Anterior cingulate cortex (tissue), 58 donors: ENCODE measurements at places on chromosomes 3 and 15.
A peak's percentile ranks its signal among the peaks of the same experiment; 100 is the strongest.

DNA sequence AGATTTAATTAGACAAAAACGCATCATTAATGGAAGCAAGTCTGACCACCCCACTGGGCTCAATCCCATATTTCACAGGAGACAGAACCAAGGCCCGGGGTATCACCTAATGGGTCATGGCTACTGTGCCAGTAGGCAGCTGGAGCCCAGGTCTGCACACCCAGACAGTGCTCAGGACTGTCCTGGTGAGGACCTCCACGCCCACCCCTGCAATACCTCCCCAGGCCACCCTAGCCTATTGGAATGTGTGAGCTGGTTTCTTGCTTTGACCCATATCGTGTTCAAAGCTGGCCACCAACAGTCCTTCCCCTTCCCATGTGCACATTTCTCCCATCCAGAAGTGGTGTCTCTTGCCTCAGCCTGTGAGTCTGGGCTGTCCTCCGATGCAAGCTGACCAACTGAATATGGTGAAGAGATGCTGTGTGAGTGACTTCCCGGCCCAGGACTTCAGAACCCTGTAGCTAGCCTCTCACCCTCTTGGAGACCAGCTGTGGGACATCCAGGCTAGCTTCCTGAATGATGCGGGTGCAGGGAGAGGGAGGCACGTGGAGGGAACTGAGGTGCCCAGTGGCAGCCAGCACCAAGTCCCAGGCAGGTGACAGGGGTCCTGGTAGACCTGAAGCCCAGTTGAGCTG lies 19.1 kb downstream of the SLC6A20 start:
- DNase-seq = no peak

DNA sequence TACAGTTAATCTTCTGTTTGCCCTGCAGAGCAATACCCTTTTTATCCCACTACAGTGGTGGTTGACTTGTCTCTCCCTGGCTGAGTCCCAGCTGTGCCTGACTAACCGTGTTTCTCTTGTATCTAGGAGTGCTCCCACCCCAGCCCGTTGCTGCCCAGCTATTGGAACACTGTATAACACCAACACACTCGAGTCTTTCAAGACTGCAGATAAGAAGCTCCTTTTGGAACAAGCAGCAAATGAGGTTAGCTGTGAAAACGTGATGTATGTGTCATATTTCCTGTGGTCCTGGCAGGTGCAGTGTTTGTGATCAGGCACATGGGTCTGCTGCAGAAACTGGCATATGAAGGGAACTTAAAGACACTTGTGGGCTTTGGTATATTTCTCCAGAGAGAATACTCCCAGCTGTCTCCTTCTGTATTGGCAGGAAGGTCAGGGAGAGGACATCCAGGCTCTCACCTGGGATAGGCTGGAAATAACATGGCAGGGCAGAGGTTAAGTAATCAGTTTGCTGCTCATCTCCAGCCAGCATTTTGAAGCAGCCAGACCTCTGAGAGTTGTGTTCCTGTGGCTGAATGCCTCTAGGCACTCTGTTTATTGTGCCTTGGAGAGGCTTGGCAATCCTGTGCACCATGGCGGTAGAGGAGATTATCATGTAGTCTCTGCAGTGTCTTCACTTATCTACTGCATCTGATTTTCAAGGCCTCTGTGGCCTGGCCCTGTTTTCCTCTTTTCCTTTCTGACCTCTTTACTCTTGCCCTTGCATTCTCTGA lies 34.8 kb downstream of the ATG7 start:
- DNase-seq = no peak

DNA sequence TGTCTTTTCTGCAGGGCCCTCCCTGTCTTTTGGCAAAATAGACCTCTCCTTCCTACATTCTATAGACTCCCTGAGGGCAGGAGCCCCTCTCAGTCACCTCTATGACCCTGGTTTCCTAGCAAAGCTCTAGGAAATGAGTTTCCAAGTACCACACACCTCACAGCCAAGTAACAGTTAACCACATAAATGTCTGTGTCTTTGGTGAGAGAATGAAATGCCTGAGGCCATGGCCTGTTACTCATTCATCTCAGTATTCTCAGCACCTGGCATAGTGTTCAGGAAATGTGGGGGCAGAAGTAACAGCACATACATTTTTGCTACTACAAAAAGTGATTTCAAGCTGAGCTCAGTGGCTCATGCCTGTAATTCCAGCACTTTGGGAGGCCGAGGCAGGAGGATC lies 21.0 kb downstream of the RFT1 start:
- no peak for DNase-seq

GRCh38 chr3:4613366-4613765 lies 120.2 kb downstream of the ITPR1 start:
- no peak for DNase-seq

GRCh38 chr15:52002351-52002750 lies 16.7 kb upstream of the MAPK6 start:
- DNase-seq = no peak

DNA sequence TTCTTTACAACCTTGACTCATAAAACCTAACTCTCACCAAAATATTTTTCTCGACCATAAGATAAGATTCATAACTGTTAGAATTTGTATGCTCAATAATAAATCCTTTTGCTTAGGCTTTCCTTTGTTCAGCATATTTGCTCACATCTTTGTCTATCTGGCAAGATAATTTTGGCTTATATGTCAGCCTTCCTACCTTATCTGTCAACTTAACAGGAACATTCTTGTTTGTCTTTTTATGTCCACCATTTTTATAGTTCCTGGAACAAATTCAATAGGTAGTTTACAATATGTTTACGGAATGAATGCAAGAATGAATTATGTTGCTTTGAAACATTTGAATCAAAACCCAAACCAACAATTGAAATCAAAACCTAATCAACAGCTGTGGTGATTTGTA lies 41.0 kb upstream of the P2RY1 start:
- no peak for DNase-seq

DNA sequence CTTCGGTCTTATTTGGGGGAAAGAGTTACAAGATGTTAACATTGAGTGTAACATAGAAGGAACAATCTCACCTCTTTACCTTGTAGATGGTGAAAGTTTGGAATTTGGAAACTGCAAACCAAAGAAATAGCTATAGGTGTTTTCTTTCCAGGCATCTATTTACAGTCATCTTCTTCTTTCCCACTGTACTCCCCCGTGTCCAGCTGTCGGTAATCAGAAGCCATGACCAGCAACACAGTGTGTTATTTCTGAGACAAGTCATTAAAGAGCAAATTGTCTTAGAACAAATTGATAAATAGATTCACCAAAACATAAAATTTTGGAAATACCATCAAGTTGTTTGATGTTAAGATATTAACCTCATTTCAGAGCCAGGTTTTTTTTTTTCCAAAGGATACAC lies 590.5 kb upstream of the NAALADL2 start:
- no peak for DNase-seq

- DNase-seq = no peak
Measured at GRCh38 chr15:66066005-66066404, 187.5 kb downstream of the MEGF11 start.

GRCh38 chr15:82298520-82298919 lies 35.9 kb downstream of the SAXO2 start:
- peak; percentile 30 for DNase-seq

GRCh38 chr15:93179700-93180102 lies 90.7 kb upstream of the RGMA start:
- DNase-seq = no peak

- no peak for DNase-seq
Measured at GRCh38 chr3:146421819-146422759, 47.3 kb downstream of the PLSCR2 start.

- DNase-seq = no peak
Measured at GRCh38 chr3:13053420-13053819, 19.8 kb downstream of the IQSEC1 start.

GRCh38 chr3:52140769-52141168 lies 13.5 kb downstream of the POC1A start:
- DNase-seq = no peak

DNA sequence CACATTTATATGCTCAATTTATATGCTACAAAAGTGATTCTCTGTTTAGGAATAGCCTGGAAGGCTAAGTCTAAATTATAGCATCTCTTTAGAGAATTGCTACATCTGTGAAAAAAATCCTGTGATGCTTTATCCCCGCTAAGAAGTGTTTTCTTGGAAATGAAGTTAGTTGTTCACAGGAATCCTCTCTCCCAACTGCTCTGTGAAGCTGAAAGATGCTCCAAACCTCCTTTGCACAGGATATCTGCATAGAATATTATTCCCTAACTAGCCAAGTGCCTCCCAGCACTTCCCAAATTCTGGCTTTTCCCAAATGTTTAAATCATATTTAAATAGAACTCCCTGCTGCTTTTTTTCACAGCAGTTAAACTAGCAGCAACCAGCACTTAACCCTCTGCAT lies 132.2 kb downstream of the SRGAP3 start:
- DNase-seq = no peak

DNA sequence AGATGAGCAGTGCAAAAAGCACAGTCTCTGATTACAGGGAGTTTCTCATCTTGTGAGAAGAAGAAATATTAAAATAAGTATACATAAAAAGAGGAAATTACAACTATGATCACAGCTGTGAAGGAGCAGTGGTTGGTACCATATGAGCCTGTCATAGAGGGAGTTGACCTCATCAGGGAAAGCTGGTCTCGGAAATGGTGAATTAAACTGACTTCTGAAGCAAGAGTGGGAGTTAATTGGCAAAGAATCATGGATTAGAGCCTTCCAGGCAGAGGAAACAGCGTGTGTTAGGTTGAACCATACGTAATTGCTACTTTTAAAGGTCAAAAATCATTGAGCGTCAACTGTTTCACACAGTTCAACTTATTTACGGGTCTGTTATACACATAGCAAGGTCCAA lies 539.1 kb downstream of the EDEM1 start:
- no peak for DNase-seq

- no peak for DNase-seq
Measured at GRCh38 chr3:71210257-71211007, 373.1 kb downstream of the FOXP1 start.

DNA sequence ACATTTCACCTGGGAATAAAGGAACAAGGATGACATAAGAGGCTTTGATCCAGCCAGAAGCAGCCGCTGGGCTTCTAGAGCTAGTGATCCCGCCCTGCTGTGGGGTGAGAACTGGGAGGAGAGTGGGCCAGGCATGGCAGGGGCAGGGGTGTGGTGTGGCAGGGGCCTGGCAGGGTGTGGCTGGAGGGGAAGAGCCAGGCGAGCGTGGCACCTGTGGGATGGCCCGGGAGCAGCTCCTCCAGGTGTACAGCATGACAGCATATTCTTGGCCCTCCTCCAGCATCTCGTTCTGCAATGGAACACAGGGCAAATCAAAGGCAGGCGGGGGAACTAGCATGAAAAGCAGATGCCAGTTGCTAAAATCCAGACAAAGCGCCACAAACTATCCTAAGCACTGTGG lies 35.5 kb downstream of the CYFIP1 start:
- DNase-seq = no peak

- no peak for DNase-seq
Measured at GRCh38 chr15:96328181-96328876, 2.2 kb upstream of the NR2F2 start.

DNA sequence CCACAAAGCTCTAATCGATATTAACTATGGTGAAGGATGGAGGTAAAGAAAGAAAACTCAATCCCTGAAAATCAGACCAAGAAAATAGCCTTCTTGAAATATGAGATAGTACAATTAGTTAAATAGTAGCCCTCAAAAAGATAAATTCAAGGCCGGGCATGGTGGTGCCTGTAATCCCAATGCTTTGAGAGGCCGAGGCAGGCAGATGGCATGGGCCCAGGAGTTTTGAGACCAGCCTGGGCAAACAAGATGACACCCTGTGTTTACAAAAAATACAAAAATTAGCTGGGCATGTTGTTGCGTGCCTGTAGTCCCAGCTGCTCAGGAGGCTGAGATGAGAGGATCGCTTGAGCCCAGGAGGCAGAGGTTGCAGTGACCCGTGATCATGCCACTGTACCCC lies 31.6 kb upstream of the CEP152 start:
- DNase-seq = no peak
